ENCODE measurements at places on chromosomes 2 and 18.

GRCh38 chr2:222305516-222306392 lies 7.0 kb upstream of the PAX3 start:
- DNase-seq: no peak

DNA sequence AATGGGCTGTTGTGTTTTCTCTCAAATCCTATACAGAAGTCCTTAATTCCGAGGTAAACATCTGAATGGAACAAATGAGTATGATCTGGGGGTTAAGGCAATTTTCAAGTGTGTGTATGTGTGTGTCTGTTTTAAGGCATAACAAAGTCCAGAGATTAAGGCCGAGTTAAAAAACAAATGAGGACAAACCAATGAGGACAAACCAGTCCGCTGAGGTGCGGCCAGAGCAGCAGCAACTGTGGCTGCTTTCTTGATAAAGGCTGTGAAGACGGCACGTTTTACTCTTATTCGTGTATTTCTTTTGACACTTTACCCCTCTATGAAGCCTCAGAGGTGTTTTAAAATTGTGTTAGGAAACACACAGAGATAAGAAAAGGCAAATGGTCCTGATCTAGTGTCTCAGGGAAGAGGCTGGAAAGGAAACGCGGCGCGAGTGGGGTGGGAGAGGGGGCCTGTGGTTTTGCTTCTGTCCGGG lies 495 bp upstream of the GULP1 start:
- DNase-seq: no peak

- DNase-seq: no peak
Measured at GRCh38 chr18:59502274-59503175, 143.5 kb upstream of the LMAN1 start.

- DNase-seq: no peak
Measured at GRCh38 chr2:111923276-111923804, 24.9 kb downstream of the MERTK start.

DNA sequence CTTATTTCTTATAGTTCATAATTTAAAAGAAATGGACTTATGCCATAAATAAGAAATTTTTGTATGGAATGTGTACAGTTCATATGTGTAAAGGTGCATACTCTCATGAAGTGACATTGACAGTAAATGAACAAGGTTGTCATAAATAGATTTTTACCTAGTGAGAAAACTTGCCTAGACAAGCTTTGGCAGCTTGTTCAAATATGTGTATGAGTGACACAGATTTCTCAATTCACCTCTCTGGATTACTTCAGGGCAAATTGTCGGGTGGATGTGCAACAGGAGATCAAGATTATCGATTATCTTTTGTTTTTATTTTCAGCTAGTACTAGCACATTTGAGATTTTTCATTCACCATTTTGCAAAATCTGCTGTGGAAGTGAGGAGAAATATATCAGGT lies 758.1 kb upstream of the ACVR2A start:
- DNase-seq: no peak

DNA sequence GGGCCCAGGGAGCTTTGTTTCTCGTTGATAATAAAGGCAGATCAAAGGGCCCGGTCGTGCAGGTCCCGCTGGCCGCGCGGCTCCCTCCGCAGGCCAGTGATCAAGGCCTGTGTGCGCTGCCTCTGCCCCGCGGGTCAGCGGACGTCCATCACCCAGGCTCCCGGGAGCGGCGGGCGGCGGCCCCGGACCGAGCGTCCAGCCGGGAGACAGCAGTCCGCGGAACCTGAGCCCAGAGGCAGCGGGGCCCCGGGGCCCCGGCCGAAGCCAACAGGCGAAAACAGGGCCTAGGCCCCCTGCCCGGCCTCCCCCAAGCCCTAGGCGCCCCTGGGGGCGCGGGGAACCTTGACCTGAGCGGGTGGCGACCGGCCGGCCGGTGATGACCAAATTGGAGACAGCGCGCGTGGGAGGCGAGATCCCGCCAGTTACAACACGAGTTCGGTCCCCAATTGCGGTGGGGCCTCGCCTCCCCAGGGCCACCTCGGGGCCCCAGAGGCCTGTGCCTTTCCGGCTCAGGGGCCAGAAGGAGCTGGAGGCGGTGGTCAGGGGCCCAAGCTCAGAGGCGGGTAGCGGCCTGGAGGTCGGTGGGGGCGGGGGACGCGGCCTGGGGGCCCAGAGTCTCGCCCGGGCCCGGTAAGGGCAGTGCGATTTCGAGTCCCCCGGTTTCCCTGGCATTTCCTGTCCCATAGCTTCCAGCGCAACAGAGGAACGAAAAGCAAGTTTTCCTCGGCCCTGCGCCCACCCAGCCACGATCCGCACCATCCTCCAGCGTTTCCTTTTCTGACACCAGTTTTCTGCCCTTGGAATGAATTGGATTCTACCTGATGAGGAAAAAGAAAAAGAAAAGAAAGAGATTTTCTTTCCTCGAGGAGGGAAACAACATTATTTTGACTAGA lies 5.9 kb downstream of the SP9 start:
- DNase-seq: no peak

GRCh38 chr2:9556121-9556743 lies 602 bp upstream of the ADAM17 start:
- DNase-seq: no peak

GRCh38 chr2:131520526-131520925 lies 7.2 kb upstream of the CCDC74A start:
- DNase-seq: no peak

- no peak for DNase-seq
Measured at GRCh38 chr2:79901161-79901560, 388.3 kb downstream of the CTNNA2 start.

DNA sequence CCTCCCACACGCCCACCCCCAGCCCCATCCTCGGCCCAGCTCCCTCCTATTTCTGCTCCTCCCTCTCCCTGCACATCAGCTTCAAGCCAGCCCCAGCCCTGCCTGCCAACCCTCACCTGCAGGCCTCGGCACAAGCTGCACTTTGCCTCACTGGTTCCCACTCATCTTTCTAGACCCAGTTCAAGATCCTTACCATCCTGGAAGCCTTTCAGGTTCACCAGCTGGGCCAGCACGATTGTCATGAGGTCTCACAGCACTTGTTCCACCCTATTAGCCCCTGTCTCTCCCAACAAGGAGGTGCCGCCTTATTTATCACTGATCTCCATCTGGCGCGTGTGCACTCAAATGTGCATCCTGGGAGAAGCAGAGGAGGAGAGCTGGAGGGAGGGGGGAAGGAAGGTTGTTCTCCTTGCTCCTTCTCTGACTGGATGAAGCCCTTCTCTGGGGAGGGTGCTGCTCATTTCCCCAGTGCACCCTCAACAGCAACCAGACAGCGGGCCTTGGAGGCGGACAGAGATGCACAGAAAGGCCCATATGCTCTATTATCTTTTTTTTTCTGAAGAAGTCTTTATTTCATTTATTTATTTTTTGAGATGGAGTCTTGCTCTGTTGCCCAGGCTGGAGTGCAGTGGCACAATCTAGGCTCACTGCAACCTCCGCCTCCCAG lies 15.5 kb upstream of the BIN1 start:
- DNase-seq: no peak

- no peak for DNase-seq
Measured at GRCh38 chr2:218343591-218343990, 13.1 kb upstream of the CATIP start.

- DNase-seq: no peak
Measured at GRCh38 chr2:39584283-39584965, 81.3 kb upstream of the TMEM178A start.

- peak; percentile 7 for DNase-seq
Measured at GRCh38 chr2:26740890-26741302, 23.2 kb upstream of the SLC35F6 start.

GRCh38 chr2:69021727-69022126 lies 8.7 kb downstream of the ANTXR1 start:
- no peak for DNase-seq

- DNase-seq: no peak
Measured at GRCh38 chr2:158582670-158583069, 125.9 kb downstream of the PKP4 start.
